ENCODE measurements at places on chromosomes 3 and 15.

- no peak for DNase-seq
These were observed 2.3 kb upstream of the ANKRD63 start for GRCh38 chr15:40285151-40285550.

GRCh38 chr3:135908225-135908624 is 57.3 kb upstream of the PPP2R3A start:
- DNase-seq, result no peak

DNA sequence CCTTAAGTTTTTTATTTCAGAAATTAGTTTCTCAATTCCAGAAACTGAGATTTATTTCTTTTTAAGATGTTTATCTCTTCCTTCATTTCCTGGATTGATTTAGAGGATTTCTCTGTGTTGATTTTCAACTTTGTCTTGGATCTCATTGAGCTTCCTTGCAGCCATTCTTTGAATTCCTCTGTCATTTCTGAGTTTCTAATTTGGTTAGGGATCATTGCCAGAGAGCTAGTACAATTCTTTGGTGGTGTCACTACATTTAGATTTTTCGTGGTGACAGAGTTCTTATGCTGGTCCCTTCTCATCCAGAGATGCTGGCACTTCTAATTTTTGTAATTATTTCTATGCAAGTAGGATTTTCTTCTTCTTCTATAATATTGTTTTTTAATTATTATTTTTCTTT is 691.1 kb upstream of the NAALADL2 start:
- DNase-seq, result no peak

DNA sequence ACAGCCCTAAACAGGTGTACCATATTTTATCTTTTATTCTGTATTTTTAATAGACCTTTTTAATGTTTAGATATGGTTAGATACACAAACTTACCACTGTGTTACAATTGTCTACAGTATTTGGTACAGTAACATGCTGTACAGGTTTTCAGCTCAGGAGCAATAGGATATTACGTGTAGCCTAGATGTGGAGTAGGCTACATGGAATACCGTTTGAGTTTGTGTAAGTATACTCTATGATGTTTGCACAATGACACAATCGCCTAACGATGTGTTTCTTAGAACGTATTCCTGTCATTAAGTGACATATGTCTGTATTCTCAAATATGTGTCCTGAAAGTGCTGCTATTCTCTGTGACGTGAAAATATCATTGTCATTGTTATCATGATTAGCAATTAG is 62.6 kb downstream of the MFSD1 start:
- DNase-seq, result no peak

DNA sequence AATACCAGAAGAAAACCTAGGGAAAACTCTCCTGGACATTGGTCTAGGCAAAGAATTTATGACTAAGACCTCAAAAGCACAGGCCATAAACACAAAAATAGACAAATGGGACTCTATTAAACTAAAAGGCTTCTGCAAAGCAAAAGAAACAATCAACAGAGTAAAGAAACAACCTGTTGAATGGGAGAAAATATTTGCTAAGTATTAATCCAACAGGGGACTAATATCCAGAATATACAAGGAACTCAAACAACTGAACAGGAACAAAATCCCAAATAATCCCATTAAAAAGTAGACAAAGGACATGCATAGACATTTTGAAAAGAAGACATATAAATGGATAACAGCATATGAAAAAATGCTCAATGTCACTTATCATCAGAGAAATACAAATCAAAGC is 6.9 kb upstream of the ACVR2B start:
- no peak for DNase-seq

DNA sequence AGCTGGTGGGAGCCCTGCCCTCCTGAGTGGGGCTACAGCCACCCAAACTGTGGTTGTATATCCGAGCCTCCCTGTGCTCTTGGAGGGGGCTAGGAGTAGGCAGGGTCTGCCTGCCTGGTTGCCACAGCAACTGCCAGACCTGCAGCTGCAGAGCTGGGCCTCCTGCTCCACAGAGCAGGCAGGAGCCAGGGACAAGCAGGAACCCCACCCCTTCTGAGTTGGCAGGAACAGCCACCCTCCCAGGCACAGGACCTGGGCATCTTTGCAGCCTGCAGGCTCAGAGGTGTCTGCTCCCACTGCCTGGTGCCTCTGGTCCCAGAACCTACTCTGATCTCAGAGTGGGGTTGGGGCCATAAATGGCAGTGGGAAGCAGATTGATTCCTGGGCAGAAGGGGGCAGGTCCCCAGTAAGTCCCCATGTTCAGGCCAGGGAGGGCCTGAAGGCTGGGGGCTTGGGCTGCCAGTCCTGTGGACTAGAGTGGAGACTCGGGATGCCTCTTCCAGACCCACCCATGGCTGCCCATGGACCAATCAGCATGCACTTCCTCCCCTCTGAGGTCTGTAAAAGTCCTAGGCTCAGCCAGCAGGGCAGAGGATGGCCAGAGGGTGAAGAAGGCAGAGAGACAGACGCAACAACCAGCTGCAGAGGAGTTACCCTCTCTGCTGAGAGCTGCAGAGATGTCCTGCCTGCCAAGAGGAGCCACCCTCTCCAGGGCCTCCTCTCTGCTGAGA is 10.3 kb upstream of the LRRC31 start:
- DNase-seq, result no peak

All from NCI-H2227 treated with DMSO at 0.1 percent for 48 hours (cell line).